ENCODE measurements at places on chromosomes 13 and 19.
A peak's percentile ranks its signal among the peaks of the same experiment; 100 is the strongest.

GRCh38 chr13:75432811-75433244 lies 49.1 kb downstream of the TBC1D4 start:
- DNase-seq, result no peak

- DNase-seq, result no peak
Observed at GRCh38 chr19:50735869-50736268, 12.7 kb downstream of the CLEC11A start.

GRCh38 chr19:40143612-40144011 lies 47.6 kb upstream of the MAP3K10 start:
- DNase-seq, result no peak

- DNase-seq, result no peak
Observed at GRCh38 chr13:32659736-32660135, 73.5 kb downstream of the PDS5B start.

DNA sequence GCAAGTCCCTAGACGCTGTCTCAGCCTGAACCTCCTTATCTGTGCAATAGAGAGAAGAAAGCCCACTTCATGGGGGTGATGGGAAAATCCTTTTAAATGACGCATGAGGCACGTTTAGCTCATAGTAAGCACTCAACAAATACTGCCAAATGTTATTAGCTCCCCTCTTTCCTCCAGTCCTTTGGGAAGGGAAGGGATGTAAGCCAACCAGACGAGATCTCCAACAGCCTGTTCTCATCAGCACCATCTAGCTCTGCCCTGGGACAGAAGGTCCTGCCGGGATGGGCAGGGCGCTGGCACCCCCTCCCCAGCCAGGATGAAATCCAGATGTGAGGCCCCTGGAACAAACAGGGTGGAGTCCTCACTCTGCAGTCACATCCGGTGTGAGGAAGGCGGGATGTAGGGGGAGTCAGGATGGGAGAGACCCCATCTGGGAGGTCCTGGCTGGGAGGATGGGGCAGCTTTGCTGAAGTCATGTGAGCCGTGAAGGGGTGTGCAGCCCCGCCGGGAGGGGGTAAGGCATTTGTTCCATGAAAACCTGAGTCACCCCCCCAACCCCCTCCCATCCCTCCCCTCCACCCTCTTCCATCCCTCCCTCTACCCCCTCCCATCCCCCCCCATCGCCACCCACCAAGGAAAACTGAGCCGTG lies 4.6 kb downstream of the S1PR2 start:
- DNase-seq, result no peak

DNA sequence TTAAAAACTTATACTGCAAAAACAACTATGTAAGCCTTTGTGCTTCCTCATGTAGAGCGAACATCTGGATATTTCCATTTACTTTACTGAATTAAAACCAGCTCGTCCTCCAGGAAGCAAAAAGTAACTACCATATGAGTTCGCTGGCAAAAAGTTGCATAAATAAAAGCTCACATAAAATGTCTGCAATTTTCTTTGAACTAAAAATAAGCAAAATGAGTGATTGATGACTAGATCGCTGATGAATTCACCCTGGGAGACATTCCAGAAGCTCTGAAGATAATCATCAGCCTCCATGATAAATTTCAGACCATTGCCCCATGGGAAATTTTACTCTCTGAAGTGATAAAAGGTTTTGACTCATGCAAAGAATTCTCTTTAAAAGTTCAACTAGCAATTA lies 67.3 kb upstream of the SACS start:
- no peak for DNase-seq

DNA sequence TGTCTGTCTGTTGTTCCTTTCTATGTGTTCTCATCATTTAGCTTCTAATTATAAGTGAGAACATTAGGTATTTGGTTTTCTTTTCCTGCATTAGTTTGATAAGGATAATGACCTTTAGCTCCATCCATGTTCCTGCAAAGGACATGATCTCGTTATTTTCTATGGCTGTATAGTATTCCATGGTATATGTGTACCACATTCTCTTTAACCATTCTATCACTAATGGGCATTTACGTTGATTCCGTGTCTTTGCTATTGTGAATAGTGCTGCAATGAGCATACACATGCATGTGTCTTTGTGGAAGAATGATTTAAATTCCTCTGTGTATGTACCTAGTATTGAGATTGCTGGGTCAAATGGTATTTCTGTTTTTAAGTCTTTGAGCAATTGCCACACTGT lies 1799.7 kb downstream of the SLITRK5 start:
- no peak for DNase-seq

- no peak for DNase-seq
Observed at GRCh38 chr13:20053016-20053415, 94.5 kb downstream of the ZMYM2 start.

DNA sequence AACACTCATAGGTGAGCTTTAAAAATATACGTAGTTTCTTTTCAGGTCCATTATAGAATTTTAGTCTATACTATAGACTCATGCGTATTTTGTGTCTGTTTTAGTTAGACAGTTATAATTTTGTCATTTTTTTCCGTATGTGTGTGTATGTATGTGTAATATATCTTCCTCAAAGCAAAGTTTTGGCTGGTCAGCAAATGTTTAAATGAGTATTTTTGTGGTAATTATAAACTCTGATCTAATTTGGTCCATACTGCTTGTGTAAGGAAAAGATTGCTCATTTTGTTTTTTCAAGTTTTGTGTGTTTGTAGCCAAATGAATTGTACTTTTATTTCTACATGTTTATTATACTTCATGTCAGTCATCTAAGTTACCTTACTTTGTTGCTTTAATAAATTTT lies 20.5 kb downstream of the KCTD4 start:
- no peak for DNase-seq

DNA sequence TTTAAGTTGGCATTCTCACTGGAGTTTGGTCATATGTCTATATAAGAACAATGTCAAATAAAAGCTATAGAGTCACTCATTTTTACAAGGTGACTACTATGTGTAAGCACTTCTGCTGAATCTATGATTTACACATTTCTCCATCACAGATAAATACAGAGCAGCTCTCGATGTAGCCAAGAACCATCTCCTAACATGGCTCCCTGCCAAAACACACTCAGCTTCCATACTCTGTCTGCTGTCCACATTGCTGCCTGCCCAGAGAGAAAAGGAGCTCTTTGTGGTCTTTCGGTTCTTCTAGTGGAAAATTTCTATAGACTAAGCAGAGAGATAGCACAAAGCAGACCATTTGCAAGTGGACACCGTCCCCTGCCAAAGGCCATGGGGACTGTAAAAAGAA lies 190.9 kb upstream of the KLF12 start:
- no peak for DNase-seq

GRCh38 chr13:59689057-59689456 lies 474.7 kb downstream of the DIAPH3 start:
- DNase-seq, result no peak

DNA sequence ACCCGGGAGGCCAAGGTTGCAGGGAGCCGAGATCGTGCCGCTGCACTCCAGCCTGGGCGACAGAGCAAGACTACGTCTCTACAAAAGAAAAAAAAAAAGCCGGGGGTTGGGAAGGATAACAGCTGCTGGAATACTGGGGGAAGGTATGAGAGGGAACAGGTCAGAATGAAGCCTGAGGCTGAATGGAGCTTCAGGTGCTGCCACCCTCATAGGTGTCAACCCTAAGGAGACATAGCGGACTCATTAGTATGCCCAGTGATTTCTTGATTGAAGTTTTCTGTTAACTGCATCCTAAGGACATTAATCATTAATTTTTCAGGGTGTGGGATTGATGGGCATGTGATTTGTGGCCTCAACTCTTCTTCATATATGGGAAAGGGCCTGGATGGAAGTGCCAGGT lies 6.0 kb downstream of the SMARCA4 start:
- DNase-seq, result no peak

DNA sequence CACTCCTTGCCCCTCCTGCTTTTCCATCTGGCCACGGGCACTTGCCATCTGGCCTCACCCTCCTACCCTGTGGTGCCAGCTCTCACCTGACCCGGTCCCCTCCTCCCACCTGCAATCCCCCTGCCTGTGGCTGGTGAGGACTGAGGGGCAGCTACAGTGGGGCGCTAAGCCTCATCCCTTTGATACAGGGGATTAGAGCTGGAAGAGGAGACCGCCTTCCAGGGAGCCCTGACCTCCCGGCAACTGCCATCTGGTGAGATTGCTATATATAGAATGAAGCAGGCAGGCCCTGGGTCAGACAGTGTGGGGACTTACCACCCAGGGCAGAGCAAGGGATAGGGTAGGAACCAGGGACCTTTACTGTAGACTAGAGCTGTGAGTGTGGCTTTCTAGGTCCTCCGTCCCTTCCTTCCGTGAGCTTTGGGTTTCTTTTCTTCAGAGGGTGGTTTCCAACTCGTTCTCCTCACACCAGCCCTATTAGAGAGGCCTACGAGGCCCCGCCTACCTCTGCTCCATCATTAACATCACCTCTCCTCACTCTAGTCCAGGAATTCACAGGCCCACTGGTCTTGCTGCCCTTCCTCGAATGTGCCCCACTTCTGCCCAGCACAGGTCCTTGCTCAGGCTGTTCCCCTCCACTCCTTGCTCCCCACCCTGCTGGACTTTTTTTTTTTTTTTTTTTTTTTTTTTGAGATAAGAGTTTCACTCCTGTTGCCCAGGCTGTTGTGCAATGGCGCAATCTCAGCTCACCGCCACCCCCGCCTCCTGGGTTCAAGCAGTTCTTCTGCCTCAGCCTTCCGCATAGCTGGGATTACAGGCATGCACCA lies 7.7 kb downstream of the KASH5 start:
- no peak for DNase-seq

DNA sequence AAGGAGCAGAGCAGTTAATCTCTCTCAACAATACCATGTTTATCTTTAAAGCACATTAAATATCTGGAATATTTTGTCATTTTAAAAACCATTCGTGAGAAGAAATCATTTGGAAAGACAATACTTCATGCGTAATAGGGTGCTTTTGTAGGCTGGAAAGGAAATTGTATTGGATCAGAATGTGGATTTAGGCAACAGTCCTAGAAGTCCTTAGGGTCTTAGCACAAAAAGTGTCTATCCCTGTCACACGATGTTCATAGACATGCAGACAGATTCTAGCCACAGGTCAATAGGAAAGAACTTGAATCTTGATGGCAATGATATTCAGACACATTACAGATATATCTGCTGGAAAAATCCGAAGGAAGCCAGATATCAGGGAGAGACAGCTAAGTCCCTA lies 156.0 kb downstream of the KCTD12 start:
- no peak for DNase-seq

DNA sequence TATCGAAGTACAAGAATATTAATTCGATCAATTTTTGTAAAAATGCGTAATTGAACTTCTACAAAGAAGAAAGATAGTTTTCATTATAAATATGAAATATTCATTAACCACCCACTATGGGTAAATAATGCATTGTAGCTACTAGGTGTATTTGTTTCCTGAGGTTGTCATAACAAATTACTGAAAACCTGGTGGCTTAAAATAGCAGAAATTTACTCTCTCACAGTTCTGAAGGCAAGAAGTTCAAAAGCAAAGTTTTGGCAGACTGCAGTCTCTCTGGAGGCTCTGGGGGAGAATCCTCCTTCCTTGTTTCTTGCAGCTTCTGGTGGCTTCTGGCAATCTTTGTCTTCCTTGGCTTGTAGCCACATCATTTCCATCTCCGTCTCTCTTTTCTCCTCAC lies 99.2 kb upstream of the MIR17HG start:
- no peak for DNase-seq

DNA sequence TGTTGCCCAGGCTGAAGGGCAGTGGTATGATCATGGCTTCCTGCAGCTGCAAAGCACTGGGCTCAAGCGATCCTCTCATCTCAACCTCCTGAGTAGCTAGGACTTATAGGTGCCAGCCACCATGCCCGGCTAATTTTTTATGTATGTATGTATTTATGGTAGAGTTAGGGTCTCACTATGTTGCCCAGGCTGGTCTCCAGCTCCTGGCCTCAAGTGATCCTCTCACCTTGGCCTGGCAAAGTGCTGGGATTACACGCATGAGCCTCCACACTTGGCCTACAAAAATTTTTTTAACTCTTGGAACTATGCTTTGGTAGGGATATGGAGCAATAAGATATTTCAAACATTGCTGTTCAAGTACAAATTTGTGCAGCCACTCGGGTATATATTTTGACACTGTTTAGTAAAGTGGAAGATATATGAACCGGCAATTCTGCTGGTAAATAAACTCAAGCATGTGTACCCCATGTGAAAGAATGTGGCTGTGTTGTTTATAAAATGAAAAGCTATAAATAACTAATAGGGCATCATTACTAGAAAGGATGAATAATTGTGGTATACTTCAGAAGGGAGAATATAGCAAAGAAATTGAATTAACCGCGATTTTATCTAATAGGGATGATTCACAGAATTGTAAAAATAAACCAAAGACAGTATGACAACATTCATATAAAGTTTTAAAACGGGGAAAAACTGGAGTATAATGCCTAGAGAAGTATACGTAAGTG lies 1.1 kb downstream of the ZNF566 start:
- no peak for DNase-seq

DNA sequence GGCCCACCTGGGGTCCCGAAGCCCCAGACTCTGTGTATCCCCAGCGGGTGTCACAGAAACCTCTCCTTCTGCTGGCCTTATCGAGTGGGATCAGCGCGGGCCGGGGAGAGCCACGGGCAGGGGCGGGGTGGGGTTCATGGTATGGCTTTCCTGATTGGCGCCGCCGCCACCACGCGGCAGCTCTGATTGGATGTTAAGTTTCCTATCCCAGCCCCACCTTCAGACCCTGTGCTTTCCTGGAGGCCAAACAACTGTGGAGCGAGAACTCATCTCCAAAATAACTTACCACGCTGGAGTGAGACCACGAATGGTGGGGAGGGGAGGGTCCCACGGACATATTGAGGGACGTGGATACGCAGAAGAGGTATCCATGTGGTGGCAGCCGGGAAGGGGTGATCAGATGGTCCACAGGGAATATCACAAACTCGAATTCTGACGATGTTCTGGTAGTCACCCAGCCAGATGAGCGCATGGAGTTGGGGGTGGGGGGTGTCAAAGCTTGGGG lies 1.0 kb upstream of the ICAM5 start:
- DNase-seq, result peak; percentile 86

GRCh38 chr13:49044008-49044407 lies 68.3 kb downstream of the FNDC3A start:
- DNase-seq, result no peak

DNA sequence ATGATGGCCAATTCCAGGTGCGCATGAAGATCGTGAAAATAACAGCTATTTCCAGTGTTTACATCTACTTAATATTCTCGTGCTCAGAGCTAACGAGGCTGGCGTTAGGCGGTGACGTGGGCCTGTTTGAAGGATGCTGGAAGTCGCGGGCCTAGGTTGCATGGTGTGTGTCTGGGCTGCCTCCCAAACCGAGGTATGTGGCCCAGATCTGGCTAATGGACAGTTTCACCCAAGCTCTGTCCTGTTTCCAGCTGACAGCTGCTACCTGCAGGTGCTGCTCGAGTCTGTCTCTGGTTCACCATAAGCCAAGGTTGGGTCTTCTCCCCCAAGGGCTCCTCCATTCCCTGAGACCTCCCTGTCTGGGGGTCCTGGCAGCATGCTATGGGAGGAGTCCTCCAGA lies 40.5 kb upstream of the KCTD15 start:
- DNase-seq, result no peak

- peak; percentile 53 for DNase-seq
Observed at GRCh38 chr13:112510002-112510780, 77.8 kb downstream of the TUBGCP3 start.

GRCh38 chr13:63190742-63191141 lies 1775.1 kb upstream of the PCDH20 start:
- no peak for DNase-seq

Measured in HAP-1 (cell line).